AG09319 (cell line): ENCODE measurements at places on chromosomes 12 and 14.
A peak's percentile ranks its signal among the peaks of the same experiment; 100 is the strongest.

DNA sequence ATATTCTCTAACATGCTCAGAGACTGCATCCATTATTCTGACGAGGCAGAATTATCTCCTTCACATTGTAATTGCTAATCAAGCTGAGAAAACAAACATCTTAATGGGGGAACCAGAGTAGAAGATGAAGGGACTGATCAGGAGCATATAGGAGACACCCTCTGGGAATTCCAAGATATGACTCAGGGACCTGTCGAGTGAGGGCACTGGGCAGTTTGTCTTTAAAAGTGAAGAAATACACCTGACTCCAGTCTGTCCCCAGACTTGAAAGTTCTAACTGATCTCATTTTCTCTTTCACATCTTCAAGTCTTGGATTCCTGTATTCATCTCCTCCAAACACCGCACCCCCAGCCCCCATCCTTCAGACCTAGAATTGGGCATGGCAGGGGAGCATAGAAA lies 226.9 kb upstream of the PLXNC1 start:
- no peak for DNase-seq

- no peak for DNase-seq
Measured at GRCh38 chr12:57929092-57929830, 12.1 kb upstream of the ATP23 start.

- no peak for DNase-seq
Measured at GRCh38 chr14:39680777-39681176, 248.5 kb upstream of the FBXO33 start.

DNA sequence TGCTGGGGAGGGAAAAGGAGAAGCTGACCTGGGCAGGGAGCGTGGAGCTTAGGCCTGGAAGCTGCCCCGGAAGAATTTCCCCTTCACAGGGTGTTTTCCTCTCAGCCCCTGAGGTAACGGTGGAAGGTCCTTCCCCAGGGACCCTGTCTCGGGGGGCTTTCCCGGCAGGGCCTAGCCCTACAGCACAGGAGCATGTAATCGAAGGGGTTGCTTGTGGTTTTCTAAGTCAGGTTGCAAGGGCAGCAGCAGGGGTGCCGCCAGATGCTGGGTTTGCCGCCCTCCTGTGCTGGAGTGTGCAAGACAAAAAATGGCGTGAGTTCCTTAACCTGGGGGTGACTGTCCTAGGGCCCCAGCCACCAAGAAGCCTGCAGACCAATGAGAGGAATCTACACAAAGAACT lies 1.6 kb upstream of the KRT74 start:
- DNase-seq: no peak

- no peak for DNase-seq
Measured at GRCh38 chr12:26510354-26510674, 314.9 kb downstream of the SSPN start.

DNA sequence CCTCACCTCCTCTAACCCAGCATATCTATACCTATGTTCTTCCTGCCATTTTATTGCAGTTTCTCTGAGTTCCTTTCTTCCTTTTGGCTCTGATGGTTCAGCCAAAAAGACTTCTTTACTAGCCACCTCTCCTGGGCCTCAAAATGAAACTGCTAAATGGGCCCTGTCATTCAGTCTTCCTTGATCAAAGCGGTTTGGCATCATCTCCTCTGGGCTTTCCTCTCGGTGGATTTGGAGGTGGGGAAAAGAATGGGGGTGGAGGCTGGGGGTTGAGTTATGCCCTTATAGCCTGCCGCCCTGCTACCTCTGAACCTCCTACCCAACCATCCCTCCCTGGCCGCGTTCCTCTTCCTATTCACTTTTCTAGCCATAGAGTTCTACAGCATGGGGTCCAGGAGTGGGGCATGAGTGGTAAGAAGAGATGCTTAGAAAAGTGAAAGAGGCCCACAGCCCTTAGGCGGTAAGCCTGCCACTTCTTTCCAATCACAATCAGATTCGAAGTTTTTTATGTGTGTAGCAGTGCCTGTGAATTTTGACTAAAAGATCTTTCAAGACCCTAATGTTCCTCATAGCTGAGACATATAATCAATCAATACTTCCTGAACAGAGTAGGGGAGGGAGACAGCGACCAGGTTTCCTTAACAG lies 2.5 kb downstream of the AJUBA start:
- DNase-seq: no peak

DNA sequence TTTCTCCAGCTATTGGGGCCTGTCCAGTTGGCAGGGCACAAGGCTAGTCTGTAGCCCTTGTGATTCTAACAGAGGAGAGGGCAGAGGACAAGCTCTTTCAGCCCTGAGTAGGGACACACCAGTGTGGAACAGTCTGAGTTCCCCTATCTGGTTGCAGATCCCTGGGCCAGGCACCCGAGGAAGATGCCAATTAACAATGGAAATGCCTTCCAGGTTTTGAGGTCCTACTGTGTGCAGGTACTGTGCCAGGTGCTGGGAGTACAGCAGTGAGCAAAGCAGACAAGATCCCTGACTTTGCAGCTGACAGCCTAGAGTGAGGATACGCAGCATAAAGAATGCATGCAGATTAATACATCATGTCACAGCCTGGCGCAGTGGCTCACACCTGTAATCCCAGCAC lies 17.1 kb downstream of the DTX1 start:
- DNase-seq: no peak

DNA sequence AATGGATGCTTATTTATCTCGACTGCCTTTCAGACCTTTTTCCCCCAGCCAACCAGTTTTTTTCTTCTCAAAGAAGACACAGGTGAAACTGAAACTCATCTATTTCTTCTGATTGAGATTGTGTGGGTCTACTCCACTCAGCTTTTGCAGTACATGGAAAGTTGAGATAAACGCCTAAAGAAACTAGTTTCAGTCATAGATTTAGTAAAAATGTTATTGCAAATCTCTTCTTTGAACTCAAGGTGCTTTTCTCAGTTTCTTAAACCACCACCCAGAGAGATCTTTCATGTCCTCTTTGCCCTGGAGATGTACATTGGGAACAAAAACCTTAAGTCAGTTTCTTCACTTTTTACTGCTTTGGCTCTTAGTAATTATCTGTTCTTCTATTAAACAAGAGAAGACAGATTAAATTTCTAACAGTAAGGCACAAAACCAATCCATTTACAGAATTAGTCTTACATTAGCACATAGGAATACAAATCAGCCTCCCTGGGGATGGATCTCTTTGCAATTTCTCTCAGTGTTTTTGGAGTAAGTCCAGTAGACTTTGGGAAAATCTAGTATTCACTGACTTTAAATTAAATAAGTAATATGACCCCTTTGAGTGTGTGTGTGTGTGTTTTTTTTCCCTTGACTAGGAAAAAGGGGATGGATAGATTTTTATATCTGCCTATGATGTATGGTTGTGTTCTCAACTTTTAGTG lies 11.6 kb downstream of the FBXW8 start:
- peak; percentile 35 for DNase-seq

DNA sequence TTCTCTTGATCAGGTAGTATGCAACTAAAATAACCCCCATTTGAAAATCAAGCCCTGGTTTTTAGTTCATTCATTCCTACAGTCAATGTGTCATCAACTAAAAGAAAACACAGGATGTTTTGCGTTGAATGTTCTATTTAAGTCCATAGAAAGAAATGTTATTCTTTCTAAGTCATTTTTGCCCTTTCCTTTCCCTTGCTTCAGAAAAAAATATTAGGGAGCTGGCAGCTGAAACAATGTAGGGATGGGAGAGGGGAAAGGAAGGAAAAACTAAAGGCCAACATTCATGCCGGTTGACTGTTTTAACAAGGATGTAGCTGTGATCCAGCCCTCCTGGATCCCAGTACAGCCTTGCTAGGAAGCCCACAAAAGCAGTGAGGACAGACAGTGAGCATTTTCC lies 155.1 kb downstream of the BTG1 start:
- DNase-seq: no peak

- no peak for DNase-seq
Measured at GRCh38 chr12:55060470-55060869, 40.7 kb downstream of the NEUROD4 start.

GRCh38 chr12:75207338-75208083 lies 2.1 kb downstream of the KCNC2 start:
- DNase-seq: no peak

DNA sequence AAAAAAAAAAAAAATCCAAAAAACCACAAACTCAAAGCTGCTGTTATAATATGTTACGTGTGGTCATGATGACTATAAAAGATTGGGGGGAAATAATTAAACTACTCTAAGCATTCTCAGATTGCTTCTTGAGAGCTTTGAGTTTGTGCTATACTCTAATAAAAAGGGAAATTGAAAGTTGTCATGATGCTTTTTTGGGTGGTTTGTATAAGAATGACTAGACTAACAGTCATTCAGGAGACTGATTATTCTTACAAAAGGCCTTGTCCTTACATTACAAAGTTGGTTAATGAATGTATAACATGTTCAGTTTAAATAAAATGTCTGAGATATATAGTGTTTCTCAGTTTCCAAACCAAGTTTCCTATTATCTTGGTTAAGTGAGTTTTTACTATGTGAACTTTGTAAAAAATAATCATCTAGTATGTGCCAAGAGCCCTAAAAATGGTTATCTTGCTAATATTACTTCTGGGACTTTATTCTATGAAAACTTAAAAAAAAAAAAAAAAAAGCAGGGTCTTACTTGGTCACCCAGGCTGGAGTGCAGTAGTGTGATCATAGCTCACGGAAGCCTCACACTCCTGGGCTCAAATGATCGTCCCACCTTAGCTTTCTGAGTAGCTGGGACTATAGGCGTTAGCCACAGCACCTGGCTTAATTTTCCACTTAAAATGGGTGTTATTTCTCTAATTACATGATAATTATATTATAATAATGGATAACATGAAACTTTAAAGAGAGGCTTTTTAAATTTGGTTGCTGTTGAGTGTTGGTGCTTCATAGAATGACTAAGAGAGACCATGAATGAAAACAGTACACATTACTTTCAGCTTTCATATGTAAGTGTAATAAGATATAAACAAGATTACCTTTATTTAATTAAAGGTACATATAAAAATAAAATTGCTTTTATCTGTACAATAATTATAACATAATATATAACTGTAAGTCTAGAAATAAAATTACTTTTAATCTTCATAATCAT lies 459.6 kb upstream of the RGS6 start:
- DNase-seq: peak; percentile 45
